NCI-H1930 (cell line): ENCODE measurements at places on chromosomes 11 and 22.

GRCh38 chr11:134574425-134574824, 162.4 kb upstream of the B3GAT1 start:
- no peak for DNase-seq

GRCh38 chr22:36334821-36335603, 52.8 kb downstream of the MYH9 start:
- no peak for DNase-seq

DNA sequence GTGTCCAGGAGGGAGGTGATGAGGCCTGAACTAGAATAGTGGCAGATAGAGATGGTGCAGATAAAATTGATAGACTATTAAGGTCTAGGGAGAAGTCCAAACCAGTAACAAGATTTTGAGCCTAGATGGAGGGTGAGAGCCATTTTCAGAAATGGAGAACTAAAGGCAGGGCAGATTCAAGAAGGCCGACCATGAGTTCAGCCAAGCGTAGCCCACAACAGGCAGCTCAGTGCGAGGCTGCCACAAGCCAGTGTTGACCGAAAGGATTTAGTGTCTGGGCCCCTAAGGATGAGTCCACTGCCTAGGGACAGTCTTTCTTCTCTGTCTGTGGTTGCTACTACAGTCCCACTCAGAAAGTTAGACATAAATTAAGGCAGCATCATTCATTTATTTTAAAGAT, 51.7 kb downstream of the PPP2R1B start:
- DNase-seq, result no peak

DNA sequence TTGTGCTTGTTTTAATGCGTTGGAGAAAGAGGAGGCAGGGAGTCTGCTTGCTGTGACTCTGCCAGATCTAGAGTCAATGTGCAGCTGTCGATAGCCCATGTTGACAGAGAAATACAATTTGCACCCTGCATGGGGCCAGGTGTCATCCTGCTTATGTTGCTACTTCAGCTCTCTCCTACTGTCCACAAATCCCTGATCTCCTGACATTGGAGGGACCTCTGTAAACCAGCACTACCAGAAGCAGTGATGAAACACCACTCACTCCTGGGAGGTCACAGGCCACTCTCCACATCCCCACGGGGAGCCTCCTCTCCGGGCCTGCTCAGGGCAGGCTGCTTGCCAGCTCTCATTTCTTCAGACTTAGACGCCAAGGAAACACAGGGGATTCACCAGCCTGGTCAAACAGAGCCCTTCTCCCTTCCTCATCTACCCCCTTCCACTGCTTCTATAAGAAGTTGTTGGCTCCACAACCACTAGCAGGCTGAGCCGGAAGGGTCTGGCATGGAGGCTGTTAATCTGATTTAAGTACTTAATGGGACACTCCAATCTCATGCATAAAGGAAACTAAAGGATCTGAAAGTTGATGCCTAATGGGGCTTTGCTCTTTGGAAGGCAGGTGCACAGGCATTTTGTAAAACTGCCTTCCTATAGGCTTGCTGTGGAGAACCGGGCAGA, 29.9 kb upstream of the CSNK2A3 start:
- no peak for DNase-seq

DNA sequence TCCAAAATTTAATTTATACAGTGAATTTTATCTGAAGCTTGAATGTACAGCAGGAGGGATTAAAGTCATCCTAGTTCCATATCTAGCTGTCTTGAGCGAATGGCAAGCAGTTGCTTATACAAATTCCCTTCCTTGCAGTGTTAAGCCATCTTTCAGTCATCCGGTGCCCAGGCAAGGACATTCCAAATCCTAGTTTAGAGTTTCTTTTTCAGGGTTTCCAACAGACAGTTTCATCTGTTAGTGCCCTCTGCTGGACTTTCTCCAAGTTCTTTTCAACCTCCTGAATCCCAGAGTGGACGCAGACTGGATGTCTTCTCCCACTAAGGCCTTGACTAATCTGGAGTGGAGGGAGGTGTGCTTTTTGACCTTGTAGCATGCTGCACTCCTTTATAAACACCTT, 45.4 kb downstream of the GRAMD1B start:
- DNase-seq, result no peak

DNA sequence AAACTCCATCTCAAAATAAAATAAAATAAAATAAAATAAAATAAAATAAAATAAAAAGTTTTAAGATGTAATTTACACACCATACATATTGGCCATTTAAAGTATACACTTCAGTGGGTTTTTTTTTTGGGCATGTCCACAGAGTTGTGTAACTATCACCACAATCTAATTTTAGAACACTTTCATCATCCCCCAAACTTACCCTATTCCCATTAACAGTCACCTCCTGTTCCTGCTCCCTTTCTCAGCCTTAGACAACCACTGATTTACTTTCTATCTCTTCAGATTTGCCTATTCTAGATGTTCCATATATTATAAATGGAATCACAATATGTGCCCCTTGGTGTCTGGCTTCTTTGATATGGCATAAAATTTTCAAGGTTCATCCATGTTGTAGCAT, 4.6 kb upstream of the ACER3 start:
- no peak for DNase-seq
